ENCODE measurements at places on chromosomes 5 and 9. TPM values are rescaled to one million over a fixed set of nuclear protein-coding genes. Genes with fewer than 3 reads are reported as not detected.

ALG2 gene
- total RNA-seq, result 34.3 TPM

SPACA9 gene
- total RNA-seq, result 0.78 TPM

- H3K27ac ChIP-seq, result no peak overlapping the region
- DNase-seq, result no peak
- no peak overlapping the region for H3K4me3 ChIP-seq
- H3K36me3 ChIP-seq, result no peaks in the 10 kb centered on the region
Observed at GRCh38 chr5:1760656-1761452, 38.8 kb downstream of the MRPL36 start.

DNA sequence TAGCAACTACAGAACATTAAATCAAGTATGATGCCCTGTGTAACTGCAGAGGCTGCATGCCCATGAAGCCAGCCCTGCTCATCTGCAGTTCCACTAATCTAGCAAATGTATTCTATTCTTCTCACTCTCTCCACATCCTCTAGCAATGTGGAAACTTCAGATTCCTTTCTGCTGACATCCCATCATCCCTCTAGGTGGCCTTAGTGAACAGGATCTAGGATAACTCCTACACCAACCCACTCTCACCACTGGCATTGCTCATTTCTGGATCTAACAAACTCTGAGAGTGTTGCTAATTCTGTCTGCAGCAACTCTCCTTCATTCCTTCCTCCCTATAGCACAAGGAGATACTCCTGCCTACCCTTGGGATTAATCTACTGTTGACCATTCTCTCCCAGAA lies 80.8 kb downstream of the FAM81B start:
- H3K27me3 ChIP-seq, result no peaks in the 10 kb centered on the region
- no peak overlapping the region for H3K4me3 ChIP-seq
- no peak overlapping the region for H3K27ac ChIP-seq
- peaks cover 8% of the 10 kb centered on the region for H3K4me1 ChIP-seq
- peaks cover 7% of the 10 kb centered on the region for H3K36me3 ChIP-seq

PRRX2 gene
- total RNA-seq, result 8.3 TPM

MARCHF3 gene
- total RNA-seq, result 12.7 TPM

EQTN gene
- total RNA-seq, result 0.24 TPM

TNFSF15 gene
- 0.08 TPM for total RNA-seq

KCNV2 gene
- total RNA-seq, result not detected

GRCh38 chr9:136700959-136701667 lies 11.3 kb upstream of the DIPK1B start:
- H3K36me3 ChIP-seq, result no peaks in the 10 kb centered on the region
- H3K4me1 ChIP-seq, result no peaks in the 10 kb centered on the region
- H3K27ac ChIP-seq, result no peak overlapping the region
- no peak for DNase-seq
- H3K4me3 ChIP-seq, result no peak overlapping the region

TERT gene
- 36.2 TPM for total RNA-seq

GRCh38 chr5:172758077-172758833 lies 12.7 kb downstream of the DUSP1 start:
- no peak overlapping the region for H3K4me3 ChIP-seq
- DNase-seq, result peak; percentile 65
- H3K36me3 ChIP-seq, result no peaks in the 10 kb centered on the region
- no peaks in the 10 kb centered on the region for H3K27me3 ChIP-seq
- no peaks in the 10 kb centered on the region for H3K4me1 ChIP-seq

DNA sequence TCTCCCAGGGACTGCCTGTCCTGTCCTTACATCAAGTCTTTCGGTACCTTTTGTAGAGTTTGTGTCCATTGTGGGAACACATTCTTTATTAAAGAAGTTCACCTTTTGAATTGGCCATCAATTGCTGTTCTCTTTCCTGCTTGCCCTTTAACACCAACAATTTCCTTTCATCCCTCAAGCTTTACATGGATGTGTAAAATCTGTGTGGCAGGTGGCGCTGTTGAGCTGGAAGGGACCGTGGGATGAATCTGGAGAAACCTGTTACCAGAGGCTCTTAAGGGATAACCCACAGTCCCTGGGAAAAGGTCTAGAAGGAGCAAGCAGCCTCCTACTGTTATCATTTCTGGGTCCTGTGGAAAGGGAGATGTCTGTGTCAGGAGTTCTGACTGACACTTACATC lies 7.9 kb upstream of the ZFP62 start:
- no peak overlapping the region for H3K27ac ChIP-seq
- H3K27me3 ChIP-seq, result no peaks in the 10 kb centered on the region
- peaks cover 7% of the 10 kb centered on the region for H3K4me1 ChIP-seq
- H3K36me3 ChIP-seq, result no peaks in the 10 kb centered on the region

- no peaks in the 10 kb centered on the region for H3K4me1 ChIP-seq
- no peak for DNase-seq
- no peaks in the 10 kb centered on the region for H3K27me3 ChIP-seq
- H3K36me3 ChIP-seq, result no peaks in the 10 kb centered on the region
- H3K27ac ChIP-seq, result no peak overlapping the region
Observed at GRCh38 chr5:148469501-148469935, 85.8 kb downstream of the FBXO38 start.

- no peaks in the 10 kb centered on the region for H3K4me1 ChIP-seq
- no peak for DNase-seq
Observed at GRCh38 chr5:83151821-83152220, 74.5 kb downstream of the XRCC4 start.

DNA sequence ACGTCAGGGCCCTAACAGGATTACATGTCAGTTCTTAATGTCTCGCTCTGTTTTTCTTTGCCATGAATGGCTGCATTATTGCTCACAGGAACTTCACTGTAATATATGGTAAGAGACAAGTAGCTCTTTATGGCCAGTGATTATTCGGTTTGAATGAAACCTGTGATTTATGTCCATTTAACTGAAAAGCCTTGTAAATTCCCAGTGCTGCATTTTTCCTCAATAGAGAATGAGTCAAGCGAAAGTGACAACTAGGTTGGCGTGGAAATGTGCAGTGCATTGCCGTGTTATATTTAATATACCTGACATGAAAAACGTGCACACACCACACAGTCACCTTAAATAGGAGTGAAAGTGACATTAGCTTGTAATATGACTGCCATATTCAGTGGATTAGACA lies 163.1 kb downstream of the PBX3 start:
- H3K4me1 ChIP-seq, result peaks cover 31% of the 10 kb centered on the region
- no peak for DNase-seq
- H3K27ac ChIP-seq, result no peak overlapping the region
- H3K36me3 ChIP-seq, result no peaks in the 10 kb centered on the region
- no peak overlapping the region for H3K4me3 ChIP-seq
- no peaks in the 10 kb centered on the region for H3K27me3 ChIP-seq

DNA sequence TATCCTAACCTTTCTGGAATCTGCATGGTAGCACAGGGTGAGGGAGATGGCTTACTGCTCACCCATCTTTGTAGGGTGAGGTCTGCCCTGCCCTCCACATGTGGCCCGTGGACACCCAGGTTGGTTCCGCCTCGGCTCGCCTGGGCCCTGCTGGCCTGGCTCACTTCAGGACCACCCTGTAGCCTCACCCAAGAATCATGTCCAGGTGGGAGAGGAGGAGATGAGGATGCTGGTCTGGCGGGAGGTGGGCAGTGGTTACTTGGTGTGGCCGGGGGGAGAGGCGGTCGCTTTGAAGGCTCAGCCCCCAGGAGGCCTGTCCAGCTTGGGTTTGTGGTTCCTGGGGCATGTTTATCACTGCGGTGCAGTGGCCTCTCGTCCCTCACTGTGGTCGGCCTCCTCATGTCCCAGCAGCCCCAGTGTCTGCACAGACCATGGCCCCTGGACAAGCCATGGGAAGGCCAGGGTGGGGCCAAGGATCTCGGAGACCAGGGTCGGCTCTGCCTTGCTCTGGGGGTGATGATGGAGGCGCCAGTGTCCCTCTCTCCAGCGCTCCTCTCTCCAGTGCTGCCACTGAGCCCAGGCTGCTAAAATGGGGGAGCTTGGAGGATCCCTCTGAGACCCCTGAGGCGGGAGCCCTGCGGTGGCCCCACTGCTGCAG lies 4.6 kb downstream of the OBP2B start:
- no peak overlapping the region for H3K4me3 ChIP-seq
- no peak overlapping the region for H3K27ac ChIP-seq
- H3K36me3 ChIP-seq, result no peaks in the 10 kb centered on the region
- H3K27me3 ChIP-seq, result peaks cover 20% of the 10 kb centered on the region

- H3K4me3 ChIP-seq, result no peak overlapping the region
- no peaks in the 10 kb centered on the region for H3K27me3 ChIP-seq
- no peaks in the 10 kb centered on the region for H3K36me3 ChIP-seq
- no peak for DNase-seq
- H3K27ac ChIP-seq, result no peak overlapping the region
Observed at GRCh38 chr5:71701407-71701806, 17.7 kb upstream of the CARTPT start.

DNA sequence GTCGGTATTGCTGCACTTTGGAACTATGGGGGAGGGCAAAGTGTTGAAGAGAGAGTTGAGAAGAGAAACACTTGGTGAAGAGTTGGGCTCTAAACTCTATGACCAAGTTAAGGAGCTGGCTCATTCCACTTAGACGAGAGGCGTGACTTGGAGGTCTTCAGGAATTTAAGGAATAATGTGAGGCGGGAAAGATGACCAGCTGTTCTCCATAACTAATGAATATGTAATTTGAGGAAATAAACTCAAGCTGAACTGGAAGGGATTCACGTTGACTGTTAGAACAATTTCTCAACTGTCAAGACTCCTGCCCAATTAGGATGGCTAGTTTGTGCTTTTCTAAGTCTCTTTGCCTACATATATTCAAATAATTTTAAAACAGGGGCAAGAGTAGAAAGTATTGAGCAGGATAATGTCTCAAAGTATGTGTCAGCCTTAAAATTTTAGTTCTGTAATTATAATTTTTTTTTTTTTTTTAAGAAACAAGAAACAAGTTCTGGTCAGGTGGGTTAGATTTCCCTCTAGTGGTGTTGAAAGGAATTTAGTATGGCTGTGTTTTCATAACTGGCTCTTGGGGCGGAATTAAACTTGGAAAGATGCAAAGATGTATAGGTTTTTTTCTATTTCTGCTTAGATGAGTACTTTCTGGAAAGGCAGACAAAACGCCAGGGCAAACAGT lies 33.4 kb downstream of the TMEM252 start:
- peak; percentile 32 for DNase-seq
- peaks cover 100% of the 10 kb centered on the region for H3K27me3 ChIP-seq
- H3K4me3 ChIP-seq, result no peak overlapping the region
- no peaks in the 10 kb centered on the region for H3K4me1 ChIP-seq
- H3K27ac ChIP-seq, result no peak overlapping the region

DNA sequence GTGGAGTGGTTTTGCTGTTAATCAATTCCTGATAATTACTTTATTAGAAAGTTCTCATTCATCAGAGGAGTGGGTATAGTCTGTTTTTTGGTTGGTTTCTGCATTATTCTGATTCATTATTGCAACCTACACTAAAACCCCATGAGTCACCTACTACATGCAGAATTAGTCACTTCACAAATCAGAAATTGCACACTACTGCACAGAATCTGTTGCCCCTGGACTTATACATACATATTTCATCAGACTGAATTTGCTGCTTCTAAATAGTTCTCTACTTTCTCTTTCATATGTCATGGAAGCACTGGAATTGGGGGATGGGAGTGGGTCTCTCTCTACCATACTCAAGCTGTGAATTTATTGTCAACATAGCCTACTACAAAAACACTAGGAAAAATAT lies 585.1 kb downstream of the DNAH5 start:
- no peaks in the 10 kb centered on the region for H3K4me1 ChIP-seq
- H3K27me3 ChIP-seq, result no peaks in the 10 kb centered on the region
- no peaks in the 10 kb centered on the region for H3K36me3 ChIP-seq
- H3K4me3 ChIP-seq, result no peak overlapping the region
- no peak for DNase-seq
- no peak overlapping the region for H3K27ac ChIP-seq

GHR gene
- 1.9 TPM for total RNA-seq

DNA sequence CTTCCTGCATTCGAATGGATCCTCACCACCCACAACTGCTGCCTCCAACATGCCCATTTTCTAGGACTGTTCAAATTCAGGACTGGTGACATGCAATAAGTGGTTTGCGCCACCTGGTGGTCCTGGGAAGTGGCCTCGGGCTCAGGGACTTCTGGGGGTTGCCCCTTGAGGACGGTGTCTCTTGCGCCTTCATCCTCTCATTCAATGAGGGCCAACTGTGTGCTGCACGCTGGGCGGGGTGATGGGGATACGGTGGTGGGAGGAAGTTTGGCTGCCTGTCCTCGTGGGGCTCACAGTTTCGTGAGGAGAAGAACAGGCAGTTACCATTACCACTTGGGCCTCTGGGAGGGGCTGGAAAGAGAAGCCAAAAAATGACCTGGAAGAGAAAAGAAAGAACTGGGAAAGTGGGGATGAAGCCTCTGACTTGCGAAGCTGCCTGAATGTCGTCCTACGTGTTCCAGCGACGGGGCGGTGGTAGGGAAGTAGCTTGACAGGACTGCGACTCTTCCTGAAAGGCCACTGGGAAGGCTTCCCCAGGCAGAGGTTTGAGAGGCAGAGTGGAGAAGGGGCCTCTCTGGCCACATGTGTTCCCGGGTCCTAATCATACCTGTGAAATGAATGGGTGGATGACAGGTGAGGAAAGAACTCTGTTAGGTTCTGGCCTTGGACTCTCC lies 49.0 kb downstream of the PSD2 start:
- H3K4me3 ChIP-seq, result no peak overlapping the region
- H3K4me1 ChIP-seq, result no peaks in the 10 kb centered on the region
- DNase-seq, result peak; percentile 95

PCDHGA5 gene
- 2.9 TPM for total RNA-seq

DNA sequence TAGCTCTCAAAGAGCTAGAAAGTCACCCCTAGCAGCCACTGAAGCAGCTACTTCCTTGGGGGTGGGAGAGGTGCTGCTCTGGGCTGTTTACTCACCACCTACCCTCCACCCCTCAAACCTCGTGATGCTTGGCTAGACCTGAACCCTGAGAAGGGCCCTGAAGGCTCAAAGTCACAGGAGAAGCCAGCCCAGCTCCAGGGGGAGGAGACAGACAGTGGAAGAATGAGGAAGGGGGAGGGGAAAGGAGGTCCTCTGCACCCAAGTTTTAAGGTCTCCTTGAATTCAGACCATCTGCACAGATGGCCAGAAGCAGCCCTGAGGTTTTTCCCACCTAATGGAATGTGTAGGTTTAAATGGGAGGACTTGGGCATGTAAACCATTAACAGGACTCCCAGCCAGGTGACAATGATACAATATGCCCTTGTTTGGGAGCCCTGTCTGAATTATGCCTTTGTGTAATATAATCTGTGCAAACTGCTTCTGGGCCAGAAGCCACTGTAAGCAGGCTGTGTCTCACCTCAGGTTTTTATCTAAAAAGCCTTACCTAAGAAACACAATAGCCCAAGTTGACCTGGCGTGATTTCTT lies 180.5 kb downstream of the PIK3R1 start:
- no peaks in the 10 kb centered on the region for H3K36me3 ChIP-seq
- H3K27ac ChIP-seq, result no peak overlapping the region
- no peaks in the 10 kb centered on the region for H3K4me1 ChIP-seq
- no peak for DNase-seq
- H3K27me3 ChIP-seq, result no peaks in the 10 kb centered on the region
